MG63 (cell line): ENCODE measurements at places on chromosomes 2 and 18. TPM values are rescaled to one million over a fixed set of nuclear protein-coding genes. Genes with fewer than 3 reads are reported as not detected.

DNA sequence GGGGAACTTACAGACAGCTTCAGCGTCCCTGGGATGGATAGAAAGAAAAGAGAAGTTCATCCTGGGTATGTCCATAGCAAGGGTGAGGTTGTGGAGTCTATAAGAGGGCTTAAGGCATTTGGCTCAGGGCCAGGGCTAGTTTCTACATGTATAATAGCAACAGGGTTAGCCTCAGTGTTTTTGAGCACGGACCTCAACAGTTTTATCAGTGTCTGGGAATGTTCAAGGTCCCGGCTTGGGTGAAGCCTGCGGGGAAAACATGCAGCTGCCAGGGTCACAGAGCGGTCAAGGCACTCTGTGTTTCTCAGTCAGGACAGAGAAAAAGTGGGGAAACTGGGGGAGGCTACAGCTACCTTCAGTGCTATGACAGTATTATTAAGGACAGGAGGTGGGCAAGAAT lies 427.7 kb upstream of the HS6ST1 start:
- no peak for DNase-seq

DNA sequence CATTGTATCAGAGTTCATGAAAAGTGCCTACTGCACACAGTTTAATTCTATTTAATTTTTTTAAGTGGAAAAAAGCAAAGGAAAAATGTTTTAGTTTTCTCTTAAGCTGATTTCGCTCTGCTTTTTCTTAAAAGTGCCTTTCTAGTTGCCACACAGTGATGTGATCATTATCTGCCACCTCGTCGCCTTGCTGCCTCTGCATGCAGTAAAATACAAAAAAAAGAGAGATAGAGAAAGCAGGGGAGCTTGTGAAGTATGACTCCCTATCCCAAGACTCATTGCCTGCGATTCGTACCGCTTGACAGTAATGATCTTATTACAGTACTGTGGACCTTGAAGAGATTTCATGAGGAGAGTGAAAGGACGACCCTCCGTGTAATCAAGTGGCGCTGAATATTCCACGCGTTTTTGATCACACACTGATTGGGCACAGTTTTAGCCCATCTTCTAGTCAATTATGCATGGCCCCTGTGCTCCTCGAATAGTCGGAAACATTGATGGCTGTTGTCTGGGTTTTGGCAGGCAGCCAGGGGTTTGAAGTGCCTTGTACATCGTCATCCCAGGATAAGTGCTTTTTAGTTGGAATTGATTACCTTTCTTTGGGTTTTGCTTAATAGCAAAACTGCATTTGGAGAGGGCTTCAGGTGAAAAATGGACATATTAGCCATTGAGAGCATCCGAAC lies 188.3 kb downstream of the GBX2 start:
- DNase-seq, result no peak

- DNase-seq, result no peak
Observed at GRCh38 chr18:5425721-5426120, 118.1 kb downstream of the EPB41L3 start.

DNA sequence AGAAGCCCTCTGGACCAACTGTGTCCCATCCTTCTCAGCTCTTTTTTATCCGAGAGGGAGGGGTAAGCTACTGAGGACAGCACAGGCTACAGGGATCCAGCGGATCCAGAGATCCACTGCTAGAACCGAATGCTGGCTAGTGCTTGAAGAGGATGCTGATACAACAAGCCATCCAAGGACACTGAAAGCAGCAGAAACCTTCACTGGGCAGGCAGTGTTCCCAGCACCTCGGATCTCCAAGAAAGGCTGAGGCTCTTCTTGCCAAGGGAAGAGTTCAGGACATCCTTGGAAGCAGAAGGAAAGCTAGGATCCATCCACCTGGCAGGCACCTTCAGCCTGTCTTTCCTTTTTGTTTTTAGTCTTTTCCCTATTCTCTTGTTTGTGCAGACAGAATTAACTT lies 13.2 kb upstream of the FHOD3 start:
- DNase-seq, result no peak

DNA sequence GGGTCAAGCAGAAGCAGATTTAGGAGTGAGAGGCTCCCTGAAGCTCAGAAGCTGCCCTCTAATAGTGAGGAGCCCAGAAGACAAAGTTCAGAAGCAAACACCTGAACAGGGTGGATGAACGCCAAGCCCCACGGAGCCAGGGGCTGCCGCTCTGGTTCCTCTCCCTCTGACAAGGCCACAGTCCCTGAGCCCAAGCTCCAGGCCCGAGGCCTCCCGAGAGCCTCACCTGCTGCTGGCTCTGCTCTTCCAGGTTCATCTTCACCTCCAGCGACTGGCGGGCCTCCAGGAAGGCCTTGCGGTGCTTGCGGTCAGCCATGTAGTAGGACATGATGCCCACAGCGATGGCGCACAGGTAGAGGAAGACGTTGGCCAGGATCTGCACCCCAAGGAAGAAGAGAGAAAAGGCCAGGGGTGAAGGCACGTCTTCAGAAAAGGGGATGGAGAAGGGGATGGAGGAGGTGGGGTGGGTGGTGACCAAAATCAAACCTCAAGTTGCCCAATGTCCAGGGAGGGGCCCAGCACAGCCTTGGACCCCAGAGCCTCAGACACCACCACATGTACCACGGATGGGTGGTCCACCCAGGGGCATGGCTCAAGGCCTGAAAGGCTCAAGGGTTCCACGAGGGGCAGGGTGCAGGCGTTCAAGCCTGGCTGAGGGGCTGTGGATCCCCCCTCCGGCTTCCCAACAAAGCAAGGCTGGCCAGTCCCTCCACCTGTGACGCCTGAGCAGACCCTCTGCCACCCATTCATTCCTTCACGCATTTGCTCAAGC lies 47.5 kb downstream of the ADCY3 start:
- no peak for DNase-seq

- DNase-seq, result peak; percentile 61
Observed at GRCh38 chr2:36356990-36357846, 1.6 kb downstream of the CRIM1 start.

- peak; percentile 83 for DNase-seq
Observed at GRCh38 chr2:235024191-235024860, 72.5 kb downstream of the SH3BP4 start.

DNA sequence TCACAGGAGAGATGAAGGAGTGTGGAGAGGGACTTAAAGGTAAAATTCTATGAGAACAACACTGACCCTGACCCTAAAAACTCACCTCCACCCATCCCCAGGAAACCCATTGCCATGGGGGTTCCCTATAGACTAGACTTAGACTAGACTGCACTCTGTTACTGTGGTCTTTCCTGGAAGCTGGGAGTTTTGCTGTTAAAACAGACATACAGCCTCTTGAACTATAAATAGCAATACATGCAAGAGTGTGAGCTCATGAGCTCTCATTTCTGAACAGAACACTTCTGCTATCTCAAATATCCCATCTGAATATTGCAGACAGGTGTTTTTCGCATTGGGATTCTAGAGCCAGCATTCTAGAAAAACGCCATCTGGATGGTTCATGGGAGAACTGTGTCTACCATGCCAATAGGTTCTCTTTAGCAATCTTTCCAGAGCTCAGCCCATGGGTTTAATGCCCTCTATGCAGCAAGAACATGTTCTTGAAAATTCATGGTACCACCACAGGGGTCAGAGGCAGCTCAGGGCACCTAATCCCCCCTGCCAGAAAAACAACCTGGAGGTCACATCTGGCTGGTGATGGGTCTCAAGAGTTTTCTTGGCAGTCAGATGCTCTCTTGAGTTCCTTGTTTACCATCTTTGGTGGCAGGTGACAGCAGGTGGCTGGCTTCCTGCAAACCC lies 51.9 kb downstream of the SLC14A2 start:
- DNase-seq, result no peak

GRCh38 chr18:79548986-79549637 lies 130.5 kb upstream of the CTDP1 start:
- no peak for DNase-seq

DNA sequence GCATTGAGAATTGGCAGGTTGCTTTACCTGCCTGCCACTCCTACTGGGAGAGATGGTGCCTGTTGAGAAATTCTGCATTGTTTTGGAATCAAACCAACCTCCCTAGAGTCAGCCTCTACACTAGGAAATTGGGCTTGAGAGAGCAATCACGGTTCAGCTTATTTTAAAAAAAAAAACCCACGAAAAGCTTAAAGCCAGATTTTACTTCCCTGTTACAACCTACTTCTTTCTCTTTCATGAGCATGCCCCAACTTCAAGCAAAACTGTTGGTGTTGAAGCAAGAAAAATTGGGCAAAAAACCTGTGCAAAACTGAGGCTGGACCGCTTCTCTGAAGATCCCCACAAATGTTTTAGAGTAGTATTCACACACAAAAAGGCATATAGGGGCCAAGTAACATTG lies 134.6 kb upstream of the ZEB2 start:
- DNase-seq, result no peak

GRCh38 chr2:38345323-38346038 lies 31.6 kb downstream of the ATL2 start:
- no peak for DNase-seq

- DNase-seq, result no peak
Observed at GRCh38 chr18:50307400-50307737, 19.9 kb upstream of the CXXC1 start.

GRCh38 chr2:61328707-61329251 lies 142.1 kb downstream of the USP34 start:
- DNase-seq, result no peak

GRCh38 chr2:43067254-43068040 lies 159.0 kb downstream of the ZFP36L2 start:
- no peak for DNase-seq

GRCh38 chr2:206482123-206482522 lies 38.8 kb downstream of the ADAM23 start:
- no peak for DNase-seq

GRCh38 chr18:23612434-23613090 lies 26.3 kb upstream of the NPC1 start:
- DNase-seq, result no peak

- no peak for DNase-seq
Observed at GRCh38 chr2:15625344-15626036, 33.8 kb downstream of the DDX1 start.

The CD226 gene
- total RNA-seq, result 0.07 and 0.10 TPM in 2 replicates

The RIT2 gene
- not detected in 2 replicates for total RNA-seq

The FEV gene
- total RNA-seq, result not detected in 2 replicates

The ZFAND2B gene
- 43.3 and 72.7 TPM in 2 replicates for total RNA-seq

The SERPINB12 gene
- not detected in 2 replicates for total RNA-seq

The POLE4 gene
- 52.1 and 53.9 TPM in 2 replicates for total RNA-seq

The ERFE gene
- 11.1 and 24.6 TPM in 2 replicates for total RNA-seq

The LRATD1 gene
- total RNA-seq, result not detected in 2 replicates

The TSHZ1 gene
- total RNA-seq, result 4.4 and 4.5 TPM in 2 replicates
